ENCODE measurements at places on chromosomes 4 and X.

DNA sequence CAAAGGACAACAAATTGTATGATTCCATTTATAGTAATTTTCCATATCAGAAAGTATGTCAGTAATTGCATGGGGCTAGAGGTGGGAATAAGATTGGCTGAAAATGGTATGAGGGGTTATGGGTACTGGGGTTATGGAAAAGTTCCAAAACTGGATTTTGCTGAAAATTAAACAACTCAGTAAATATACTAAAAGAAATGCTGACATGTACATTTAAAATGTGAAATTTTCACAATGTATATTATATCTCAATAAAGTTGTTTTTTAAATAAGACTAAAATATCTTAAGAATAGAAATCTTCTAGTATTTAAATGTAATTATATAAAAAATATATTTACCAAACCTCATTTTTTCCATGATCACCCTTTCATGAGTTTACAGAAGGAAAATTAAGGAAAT lies 844.9 kb upstream of the SLIT2 start:
- DNase-seq: no peak

GRCh38 chr4:14168919-14169318 lies 541.4 kb upstream of the BOD1L1 start:
- DNase-seq: peak; percentile 96

GRCh38 chr4:10077483-10078335 lies 38.9 kb downstream of the WDR1 start:
- no peak for DNase-seq

- no peak for DNase-seq
Observed at GRCh38 chr4:57926311-57926710, 816.1 kb upstream of the IGFBP7 start.

GRCh38 chr4:102736636-102737549 lies 23.9 kb downstream of the MANBA start:
- no peak for DNase-seq

DNA sequence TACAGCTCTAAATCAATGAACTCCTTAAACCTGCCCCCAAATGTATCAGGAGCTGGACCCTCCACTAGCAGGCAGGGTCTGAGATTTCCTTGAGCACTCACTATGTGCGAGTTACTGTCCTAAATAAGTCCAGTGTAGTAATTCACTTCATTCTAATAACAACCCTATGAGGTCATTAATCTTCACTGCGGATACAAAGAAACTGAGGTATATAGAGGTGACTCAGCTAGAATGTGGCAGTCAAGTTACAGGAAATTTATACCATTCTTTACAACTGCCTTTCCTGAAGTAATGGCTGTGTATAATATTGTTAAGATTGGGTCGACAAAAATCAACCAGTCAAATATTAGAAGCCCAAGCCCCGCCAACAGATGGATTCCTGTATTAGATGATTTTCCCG lies 473.9 kb upstream of the FTHL17 start:
- no peak for DNase-seq

- DNase-seq: peak; percentile 55
Observed at GRCh38 chr4:51843309-51844152, 578 bp downstream of the DCUN1D4 start.

GRCh38 chr4:28014469-28014868 lies 1153.8 kb downstream of the STIM2 start:
- DNase-seq: no peak

- no peak for DNase-seq
Observed at GRCh38 chr4:163353054-163353453, 9.4 kb downstream of the NPY5R start.

GRCh38 chrX:9515489-9515888 lies 50.6 kb downstream of the TBL1X start:
- DNase-seq: no peak

- DNase-seq: peak; percentile 65
Observed at GRCh38 chr4:156782491-156782890, 189.1 kb downstream of the PDGFC start.

DNA sequence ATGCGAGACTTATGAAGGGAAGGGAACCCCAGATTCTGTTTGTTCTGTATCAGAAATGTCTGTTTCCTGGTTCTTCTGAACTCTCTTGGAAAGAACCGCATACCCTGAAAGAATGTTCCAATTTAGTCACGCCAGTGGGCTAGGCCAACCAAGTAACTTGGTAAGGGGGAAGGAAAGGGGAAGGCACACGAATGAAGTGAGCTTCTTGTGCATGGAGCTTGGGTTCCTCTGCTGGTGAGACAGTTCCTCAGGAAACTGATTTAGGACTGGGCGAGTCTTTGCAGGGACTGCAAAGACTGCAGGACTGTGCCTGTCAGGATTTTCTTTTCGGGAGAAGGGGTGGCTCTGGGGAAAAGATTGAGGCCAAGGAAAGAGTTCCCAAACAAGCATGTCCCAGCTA lies 35.6 kb downstream of the FRMPD3 start:
- DNase-seq: no peak

GRCh38 chr4:179597301-179597700 lies 2155.1 kb upstream of the AGA start:
- no peak for DNase-seq

DNA sequence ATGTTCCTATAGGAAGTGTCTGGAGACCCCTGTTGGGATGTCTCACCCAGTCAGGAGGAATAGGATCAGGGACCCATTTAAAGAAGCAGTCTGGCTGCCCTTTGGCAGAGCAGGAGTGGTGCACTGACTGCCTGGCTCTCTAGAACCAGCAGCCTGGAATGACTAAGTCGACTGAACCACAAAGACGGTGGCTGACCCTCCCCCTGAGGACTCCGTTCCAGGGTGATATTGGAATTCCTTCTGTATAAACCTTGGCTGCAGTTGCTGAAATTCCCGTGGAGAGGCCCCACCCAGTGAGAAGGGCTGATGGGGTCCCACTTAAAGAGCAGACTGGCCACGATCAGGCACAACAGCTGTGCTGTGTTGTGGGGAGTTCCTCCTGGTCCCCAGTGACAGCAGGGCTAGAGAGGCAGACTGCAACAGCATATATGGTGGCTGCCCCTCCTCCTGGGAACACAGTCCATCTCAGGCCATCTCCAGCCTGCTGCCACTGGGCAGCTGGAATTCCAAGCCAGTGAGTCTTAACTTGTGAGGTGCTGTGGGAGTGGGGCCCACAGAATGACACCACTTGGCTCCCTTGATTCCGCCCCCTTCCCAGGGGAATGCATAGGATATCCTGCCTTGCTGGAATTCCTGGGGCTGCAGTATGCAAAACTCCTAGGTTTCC lies 41.8 kb upstream of the RLIM start:
- DNase-seq: no peak

GRCh38 chr4:115418635-115419396 lies 305.4 kb upstream of the NDST4 start:
- no peak for DNase-seq

GRCh38 chr4:8737601-8738279 lies 133.9 kb downstream of the HMX1 start:
- no peak for DNase-seq

DNA sequence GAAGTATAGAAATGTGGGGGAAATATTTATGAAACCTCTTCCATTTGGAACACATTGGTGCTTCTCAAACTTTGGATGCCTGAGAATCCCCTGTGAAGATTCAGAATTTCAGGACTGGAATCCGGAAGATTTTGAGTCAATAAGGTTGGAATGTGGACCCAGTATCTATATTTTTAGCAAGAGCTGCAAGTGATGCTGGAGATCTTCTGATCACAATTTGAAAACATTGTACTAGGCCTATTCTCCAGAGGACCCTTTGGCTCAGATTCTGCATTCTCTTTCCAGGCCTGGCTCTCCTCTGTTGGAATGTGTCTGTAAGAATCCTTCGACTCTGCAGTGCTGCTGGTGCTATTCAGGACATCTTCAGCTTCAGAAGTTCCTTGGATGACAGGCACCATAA lies 2.4 kb upstream of the PKD2 start:
- no peak for DNase-seq

DNA sequence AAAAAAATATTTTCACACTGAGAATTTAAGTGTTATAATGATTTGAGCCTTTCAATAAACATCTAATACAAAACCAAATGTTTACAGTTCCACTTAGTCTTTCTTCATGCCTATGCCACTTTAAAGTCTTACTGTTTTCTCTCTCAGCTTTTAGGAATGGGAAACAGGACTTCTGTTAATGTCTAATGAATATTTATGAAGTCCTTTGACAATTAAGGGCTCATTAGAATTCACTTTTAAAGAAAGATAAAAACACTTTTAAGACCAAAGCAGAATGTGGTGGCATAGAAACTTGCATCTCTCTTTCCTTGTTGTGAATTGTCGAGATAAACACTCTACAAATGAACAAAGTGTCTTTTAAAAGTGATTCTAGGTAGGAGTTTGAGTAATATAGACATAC lies 315.9 kb downstream of the BMPR1B start:
- no peak for DNase-seq

DNA sequence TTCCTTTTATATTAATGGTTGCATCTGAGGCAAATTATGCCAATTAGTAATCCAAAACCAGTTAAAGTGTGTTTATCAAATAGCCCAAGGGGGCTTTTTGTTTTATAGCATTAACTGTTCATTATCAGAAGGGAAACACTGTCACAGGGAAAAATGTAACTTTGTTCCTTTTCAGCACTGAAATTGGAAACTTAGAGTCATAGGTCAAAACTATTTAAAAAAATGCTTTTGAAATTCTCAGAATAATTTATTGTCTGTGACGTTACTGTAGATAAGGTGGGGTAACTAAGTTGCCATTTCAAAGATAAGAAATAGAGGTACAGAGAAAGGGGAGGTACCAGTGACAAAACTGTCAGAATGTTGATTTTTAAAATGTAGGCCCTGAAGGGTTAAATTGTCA lies 129.3 kb downstream of the AKAP4 start:
- DNase-seq: no peak

Measured in mammary epithelial cell (primary cell).